ENCODE measurements at places on chromosomes 6 and 20.

DNA sequence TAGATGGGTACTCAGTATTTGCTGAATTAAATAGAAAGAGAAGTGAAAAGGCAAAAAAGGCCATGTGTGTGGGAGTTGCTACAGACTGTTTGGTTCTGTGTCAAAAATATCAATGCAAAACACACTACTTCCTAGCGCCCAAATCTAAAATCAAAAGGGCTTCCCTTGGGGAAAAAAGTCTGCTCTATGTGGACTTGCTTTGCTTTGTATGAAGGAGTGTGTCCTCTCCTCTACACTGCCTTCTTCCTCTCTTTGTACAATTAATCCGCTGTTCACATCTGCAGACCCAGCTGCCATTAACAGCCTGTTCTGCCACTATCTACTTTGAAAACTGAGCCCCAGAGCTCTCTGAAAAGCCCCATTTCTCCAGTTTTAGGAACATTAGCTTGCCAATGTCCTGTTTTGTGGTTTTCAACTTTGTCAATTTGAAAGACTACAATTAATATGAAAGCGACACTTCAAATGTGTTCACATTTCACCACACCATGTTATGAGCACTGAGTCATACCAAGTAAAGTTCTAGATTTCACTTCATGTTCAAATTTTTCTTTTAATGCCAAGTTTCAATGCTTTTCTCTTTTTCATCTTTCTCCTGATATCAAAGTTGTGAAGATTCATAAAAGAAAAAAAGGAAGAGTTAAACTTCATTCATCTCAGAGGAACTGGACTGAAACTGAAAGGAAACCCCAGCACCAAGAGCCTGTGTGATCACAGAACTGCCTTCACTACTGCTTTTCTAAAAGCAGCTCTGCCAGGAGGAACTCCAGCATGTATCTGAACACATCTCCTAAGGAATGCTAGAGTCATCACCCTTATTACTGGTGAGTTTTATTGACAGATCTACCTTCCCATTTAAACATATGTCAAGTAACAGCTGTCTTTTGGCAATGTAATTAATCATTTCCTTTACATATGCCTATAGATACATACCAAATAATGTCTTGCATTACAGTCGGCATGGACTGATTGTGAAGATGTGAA is 102.6 kb downstream of the KIF13A start:
- peak; percentile 49 for DNase-seq

DNA sequence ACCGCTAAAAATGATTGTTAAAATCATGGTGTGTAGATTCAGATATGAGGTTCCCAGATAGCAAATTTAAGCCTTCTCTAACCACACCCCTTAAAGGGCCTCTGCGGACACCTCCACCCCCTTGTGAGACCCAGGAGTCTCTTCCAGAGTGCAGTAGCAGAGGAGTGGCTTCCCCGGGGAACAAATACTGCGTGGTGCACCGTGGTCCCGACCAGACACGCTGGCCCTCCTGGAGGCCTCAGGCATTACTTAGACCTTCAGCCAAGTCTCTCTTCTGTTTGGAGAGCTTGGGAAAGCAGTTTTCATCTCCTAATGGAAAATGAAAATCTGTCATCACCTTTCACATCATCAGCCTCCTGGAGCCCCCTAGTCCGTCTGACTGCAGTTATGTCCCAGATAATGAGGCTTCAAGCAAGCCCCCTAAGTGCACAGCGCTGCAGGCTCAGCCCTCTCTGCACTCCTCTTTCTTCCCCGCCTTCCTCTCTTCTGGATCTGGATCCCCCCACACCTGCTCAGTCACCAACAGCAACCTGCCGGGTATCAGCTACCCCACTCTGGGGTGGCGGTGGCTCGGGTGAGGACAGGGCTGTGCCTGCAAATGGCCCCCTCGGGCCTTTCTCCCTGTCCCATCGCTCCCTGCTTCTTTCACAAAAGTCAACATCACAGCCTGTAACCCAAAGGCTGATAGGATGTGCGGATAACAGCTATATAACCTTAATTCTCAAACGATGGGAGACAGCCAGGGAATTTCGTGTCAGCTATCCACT is 58.8 kb upstream of the TAGAP start:
- DNase-seq = no peak

DNA sequence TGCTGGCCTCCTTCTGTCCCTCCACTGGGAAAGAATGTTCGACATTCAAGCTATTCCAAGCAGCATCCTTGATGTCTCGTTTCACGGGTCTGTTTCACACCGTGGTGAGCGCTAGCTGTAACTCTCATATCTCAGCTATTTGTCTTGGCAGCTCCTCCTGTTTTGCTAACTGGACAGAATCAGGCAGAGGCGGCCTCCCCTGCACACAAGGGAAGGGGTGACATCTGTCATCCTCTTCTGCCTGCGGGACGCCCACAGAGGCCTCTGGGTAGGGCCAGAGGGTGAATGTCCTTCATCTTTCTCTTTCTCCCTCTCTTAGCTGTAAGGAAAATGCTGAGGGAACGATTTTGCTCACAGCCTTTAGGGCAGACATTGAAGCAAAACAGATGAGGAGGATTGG is 232.8 kb upstream of the GMDS start:
- no peak for DNase-seq

GRCh38 chr6:161355696-161356095 is 81.8 kb upstream of the AGPAT4 start:
- no peak for DNase-seq

DNA sequence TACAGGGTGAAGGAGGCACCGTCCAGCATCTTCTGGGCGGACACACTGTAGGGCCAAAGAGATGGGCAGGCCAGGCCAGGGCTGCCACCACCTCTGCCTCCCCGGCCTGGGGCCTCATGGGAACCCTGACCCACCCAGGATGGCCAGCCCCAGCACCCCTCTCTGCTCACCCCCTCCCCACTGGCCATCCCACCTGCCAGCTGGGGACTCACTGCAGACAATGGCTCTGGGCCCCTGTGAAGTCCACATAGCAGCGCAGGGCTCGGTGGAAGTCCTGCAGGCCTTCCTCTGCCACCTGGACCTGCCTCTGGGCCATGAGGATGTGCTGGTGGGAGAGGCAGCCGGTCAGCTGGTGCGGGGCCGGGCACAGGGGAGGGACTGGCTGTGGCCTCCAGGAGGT is 3.6 kb upstream of the C20orf144 start:
- no peak for DNase-seq

DNA sequence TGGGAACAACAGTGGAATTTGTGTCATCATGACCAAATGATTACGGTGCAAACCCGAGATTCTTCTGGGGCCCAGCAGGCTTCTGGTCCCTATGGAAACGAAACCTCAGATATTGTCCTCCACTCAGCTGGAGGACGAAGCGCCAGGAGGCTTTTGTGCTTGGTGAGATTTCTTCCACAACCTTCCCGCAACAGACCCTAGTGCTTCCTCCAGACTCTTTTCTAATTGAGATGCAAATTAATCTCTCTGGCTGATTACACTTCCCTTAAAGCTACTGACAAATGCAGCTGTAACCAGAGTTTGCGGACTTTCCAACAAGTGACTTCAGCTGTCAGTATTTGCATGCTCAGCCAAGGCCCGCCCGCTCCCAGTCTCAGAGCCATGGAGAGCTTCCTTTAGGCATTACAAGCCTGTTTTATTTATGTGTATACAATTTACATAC is 96.0 kb downstream of the INSM1 start:
- no peak for DNase-seq

- DNase-seq = no peak
These were observed 20.1 kb downstream of the SMLR1 start for GRCh38 chr6:130847001-130847910.

DNA sequence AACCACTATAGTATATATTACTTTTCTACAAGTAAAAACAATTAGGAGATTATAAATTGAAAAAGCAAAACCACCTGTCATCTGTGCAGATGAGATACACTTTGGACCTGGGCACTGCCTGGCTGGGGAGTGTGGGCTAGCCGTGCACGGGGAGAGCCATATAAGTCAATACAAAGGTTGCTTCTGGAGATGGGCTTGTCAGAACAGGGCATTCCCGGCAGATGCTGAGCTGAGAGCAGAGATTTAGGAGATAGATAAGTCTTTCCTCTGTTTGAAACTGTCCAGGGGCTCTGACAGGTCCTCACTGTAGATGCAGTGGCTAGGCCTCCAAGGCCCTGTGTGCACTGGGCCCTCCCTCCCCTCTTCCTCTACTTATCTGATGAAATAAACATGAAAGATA is 34.5 kb downstream of the CD164 start:
- DNase-seq = no peak

DNA sequence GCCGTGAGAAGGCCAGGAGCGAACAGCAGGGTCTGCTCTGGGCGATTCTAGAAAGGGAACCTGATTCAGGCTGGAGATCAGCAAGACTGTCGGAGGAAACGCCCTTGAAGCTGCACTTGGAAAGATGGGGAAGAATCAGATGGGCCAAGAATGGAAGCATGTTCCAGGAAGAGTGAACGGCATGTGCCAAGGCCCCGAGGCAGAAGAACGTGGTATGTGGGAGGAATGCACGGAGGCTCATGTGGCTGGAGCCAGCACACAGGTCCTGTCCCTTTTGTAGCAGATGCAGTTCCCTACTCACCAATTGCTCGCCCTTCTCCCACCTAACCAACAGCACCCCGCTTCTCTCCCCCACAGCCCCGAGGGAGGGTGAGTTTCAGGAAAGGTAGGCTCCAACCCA is 180.6 kb downstream of the TFAP2C start:
- DNase-seq = no peak

- DNase-seq = no peak
These were observed 43.5 kb upstream of the NFATC2 start for GRCh38 chr20:51586005-51586440.

- peak; percentile 15 for DNase-seq
These were observed 683.3 kb downstream of the QKI start for GRCh38 chr6:164097551-164098398.

DNA sequence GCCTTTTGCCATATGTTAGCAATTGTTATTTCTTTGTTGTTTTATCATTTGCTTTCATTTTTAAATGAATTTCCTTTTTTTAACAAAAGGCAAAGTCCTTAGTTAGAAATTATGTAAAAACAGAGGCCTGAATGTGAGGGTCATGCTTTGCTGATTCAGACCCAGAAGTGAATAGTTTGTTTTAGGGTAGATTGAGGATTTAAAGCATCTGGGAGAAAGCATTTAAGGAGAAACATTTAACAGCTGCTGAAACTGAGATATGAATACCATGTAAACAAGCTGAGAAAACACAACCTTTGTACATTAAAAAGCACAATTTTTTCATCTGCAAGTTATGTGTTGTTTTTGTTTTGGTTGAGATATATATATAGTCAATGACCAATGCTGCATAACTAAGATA is 8.0 kb downstream of the HTR1B start:
- no peak for DNase-seq

DNA sequence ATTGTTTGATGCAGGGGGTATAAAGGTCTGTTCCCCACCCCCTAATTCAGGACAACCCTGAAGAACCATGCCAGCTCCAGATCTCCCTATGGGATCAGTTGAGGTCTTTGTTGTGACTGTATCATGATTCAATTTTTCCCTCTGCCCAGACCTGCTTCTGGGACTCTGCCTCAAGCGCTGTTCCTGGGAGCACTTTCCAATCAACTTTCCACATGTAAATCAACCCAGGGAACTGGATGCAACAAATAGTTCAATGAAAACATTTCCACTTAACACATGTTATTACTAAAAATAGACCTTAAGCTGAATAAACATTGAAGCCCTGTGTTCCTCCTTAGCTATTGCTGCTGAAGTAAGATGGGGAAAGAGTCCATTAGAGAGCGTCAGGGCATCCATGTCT is 139.5 kb downstream of the C6orf58 start:
- no peak for DNase-seq

GRCh38 chr20:58703765-58704371 is 11.3 kb downstream of the NPEPL1 start:
- DNase-seq = no peak

GRCh38 chr6:259901-260508 is 32.3 kb upstream of the DUSP22 start:
- no peak for DNase-seq

DNA sequence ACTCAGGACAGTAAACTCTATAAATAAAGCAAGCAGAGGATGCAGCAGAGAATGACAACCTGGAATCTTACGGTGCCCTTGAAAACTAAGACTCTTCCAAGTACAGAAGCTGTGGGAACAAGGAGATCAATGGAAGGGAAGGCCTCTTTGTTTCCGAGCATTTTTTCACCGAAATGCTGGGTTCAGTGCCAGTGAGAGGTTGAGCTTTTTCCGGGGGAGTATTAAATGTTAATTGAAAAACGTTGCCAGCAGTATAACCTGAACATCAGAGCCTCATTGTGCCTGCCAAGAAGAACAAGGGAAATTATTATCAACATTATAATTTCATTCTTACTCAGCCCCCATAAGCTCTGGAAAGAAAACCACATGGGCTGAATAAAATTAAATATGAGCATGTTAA is 17.5 kb downstream of the OPRM1 start:
- DNase-seq = no peak

DNA sequence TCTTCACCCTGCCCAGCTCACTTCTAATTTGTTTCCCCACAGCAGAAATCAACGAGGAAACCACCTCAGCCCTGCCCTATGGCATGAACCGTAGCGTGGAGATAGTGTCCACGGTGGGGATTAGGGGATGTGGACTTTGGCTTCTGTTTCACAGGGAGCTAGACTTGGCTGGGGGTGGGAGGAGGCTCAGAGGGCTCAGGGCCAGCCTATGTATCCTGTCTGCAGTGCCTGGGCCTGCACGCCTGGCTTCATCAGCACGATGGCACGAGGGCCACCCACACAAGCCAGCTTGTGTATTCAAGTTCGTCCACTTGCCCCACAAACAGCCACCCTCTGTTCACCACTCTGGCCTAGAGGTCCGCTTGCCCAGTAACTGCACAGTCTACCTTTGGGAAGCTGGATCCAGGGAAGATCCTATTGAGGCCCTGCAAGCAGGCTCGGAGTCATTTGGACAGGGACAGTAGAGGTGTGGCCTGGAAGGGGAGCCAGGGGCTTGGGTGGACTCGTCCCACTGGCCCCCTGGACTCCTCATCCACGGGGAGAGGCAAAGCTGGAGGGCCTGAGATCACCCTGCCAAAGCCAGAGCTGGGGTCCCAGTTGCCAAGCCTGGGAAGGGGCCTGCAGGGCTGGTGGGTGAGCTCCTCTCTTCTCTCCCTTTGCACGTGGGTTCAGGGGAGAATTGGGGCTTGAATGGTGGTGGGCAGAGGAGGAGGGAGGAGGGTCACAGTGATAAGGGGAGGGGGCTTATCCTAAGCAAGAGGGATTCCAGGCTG is 38.0 kb upstream of the FAM83D start:
- DNase-seq = no peak

GRCh38 chr6:15588971-15589634 is 73.7 kb downstream of the DTNBP1 start:
- DNase-seq = no peak

DNA sequence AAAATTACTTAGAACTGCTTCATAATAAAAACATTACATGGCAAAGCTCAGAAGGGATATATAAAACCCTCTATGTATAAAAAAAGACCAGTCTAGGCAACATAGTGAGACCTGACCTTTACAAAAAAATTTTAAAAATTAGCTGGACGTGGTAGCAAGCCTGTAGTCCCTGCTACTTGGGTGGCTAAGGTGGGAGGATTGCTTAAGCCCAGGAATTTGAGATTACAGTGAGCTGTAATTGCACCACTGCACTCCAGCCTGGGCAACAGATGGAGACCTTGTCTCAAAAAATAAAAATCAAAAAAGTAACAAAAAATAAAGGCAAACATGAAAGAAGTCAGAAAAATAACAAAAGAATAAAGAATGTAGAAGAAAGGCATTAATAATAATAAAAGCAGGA is 21.5 kb upstream of the TPD52L1 start:
- DNase-seq = no peak
